ENCODE measurements at places on chromosomes 2 and 18.

DNA sequence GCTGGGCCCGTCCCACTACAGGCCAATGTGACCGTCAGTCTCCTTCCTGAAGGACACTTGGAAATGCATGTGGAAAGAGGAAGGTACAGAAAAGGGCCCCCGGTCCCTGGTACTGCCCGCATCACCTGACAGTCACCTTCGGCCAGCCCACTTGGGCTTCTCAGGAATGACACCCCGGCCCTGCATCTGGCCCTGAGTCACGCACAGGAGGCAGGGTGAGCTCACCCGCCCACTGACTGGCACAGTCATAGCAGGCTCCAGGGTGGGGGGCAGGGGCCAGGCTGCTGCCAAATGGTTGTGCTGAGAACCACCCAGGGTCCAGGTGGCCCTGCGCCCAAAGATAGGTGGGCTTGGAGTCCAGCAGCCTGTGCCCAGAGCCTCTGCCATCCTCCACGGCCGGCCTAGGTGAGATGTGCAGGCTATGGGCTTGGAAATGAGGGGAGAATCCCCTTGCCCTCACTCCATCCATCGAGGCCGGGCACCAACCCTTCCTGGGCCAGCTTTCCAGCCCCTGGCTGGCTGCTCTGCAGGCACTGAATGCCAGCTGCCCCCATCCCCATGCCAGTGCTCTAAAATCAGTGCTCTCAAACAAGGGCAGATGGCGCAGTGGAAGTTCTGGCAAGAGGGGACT is 14.1 kb downstream of the EMX1 start:
- DNase-seq = no peak

DNA sequence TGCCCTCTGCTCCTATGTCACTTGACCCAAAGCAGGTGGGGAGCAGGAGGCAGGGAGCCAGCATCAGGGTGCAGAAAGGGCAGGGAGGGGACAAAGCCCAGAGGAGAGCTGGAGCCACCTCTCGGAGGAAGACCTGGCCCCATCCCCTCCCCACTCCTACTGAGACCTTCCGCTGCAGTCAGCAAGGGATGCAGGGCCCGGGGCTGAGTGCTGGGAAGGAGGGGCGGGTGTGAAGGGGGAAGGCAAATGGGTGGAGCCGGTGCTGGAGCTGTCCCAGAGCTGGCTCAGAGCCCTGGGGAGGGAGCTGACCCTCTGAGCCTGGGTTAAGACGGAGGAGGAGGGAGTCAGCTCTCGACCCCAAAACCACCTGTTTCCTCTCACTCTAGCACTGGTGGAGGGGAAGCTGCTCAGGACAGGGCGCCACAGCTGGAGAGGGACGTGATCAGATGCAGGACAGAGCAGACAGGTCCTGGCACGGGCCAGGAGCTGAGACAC is 33.8 kb downstream of the HS1BP3 start:
- peak; percentile 64 for DNase-seq

DNA sequence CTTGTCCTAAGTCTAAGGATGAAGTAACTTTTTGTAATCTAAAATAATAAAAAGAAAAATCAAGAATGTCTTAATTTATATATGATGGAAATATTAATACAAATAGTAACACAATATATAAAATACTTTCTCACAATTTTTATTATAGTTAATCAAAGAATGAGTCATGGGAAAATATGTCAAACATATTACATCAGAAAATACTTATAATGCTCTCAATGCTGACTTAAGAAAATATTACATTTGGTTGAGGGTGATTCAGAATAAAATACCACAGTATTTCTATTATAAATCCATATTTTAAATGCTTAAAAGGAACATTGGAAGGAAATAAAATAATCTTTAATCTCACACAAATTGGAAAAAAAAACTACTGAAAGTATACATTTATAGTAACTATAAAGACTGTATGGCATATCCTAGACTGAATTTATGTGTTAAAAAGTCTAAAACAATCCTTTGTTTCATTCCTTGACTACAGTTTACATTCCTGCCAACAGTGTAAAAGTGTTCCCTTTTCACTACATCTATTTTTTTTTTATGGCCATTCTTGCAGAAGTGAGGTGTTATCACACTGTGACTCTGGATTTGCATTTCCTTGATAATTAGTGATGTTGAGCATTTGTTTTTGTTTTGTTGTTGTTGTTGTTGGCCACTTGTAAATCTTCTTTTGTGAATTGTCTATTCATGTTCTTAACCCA is 1573.5 kb upstream of the ACVR2A start:
- DNase-seq = no peak

DNA sequence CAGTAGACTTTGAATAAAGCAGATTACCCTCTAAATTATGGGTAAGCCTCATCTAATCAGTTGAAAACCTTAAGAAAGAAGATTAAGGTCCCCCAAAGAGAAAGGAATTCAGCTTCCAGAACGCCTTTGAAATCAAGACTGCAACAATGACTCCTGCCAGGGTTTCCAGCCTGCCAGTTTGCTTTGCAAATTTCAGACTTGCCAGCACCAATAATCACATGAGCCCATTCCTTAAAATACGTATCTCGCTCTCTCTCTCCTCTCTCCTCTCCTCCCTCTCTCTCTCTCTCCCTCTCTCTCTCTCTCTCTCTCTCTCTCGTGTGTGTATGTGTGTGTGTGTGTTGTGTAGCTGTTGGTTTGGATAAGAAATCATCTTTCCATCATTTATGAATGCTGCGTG is 184.2 kb downstream of the PDE1A start:
- DNase-seq = no peak

- DNase-seq = no peak
These were observed 307.4 kb upstream of the KLHL29 start for GRCh38 chr2:23077596-23077995.

GRCh38 chr2:217076058-217076435 is 216.2 kb upstream of the TNP1 start:
- no peak for DNase-seq

All from C1 segment of cervical spinal cord (tissue), 14 donors.